ENCODE measurements at places on chromosomes 5 and 9. TPM values are rescaled to one million over a fixed set of nuclear protein-coding genes. Genes with fewer than 3 reads are reported as not detected.

The SLC44A1 gene
- total RNA-seq = 28.7 TPM

The FABP6 gene
- total RNA-seq = not detected

The IL5 gene
- total RNA-seq = not detected

The TSSK1B gene
- not detected for total RNA-seq

The PCDHB8 gene
- 0.88 TPM for total RNA-seq
